ENCODE measurements at places on chromosomes 1 and 21.

DNA sequence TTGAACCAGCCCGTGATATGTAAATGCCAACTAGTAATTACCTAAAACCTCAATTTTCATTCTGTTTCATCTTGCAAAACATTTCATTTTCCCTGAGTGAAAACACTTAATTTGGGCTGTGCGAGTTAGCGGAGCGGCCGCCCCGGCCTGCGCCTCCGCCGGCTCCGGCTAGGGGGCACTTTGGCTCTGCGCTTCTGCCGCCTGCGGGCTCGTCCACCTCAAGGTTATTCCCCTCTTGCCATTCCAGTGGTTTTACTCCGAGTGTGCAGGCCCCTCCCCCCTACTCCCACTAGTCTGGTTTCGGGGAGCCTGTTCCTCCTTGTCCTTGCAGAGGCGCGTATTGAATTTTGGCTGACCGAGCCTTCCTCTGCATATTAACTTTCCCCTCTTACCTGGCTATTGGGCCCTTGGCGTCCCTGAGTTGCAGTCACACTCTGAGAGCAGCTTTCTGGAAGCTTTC, 55.6 kb downstream of the PEX14 start:
- no peak for DNase-seq

- no peak for DNase-seq
Measured at GRCh38 chr1:10057796-10058195, 25.0 kb downstream of the UBE4B start.

DNA sequence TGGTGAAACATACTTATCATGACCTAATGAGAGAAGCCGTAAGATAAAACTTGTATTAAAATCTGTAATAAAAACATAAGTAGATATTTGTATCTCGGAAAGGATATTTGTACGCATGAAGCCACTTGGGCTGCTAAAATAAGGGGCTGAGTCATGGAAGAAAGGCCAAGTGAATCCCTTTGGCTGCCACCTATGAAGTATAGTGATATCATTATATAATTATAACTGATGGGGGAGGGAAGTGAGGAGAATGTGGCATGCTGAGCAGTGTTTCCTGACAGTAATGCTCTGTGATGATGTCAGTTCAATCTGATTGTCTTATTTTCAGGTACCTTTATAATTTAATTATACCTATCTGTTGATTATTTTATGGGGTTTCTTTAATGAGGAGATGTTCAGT, 13.6 kb downstream of the RWDD3 start:
- DNase-seq, result no peak

DNA sequence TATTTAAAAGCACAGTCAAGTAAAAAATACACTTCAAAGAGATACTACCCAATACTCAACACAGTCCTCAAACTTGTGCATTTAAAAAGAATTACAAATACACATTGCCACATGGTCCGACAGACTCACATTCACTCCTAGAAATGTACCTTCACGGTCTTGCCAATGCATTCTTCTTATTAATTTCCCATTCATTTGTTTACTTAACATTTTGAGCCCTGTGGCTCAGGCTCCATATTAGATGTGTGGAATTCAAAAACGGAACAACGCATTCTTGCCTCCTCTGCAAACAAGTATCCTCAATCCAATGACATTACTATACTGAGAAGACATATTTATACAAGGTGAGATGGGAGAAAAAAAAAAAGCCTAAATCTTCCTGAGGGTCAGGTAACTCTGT, 2.5 kb upstream of the DUSP23 start:
- DNase-seq, result no peak

- no peak for DNase-seq
Measured at GRCh38 chr1:224068458-224069072, 45.3 kb upstream of the FBXO28 start.

GRCh38 chr1:107439567-107439966, 298.7 kb downstream of the NTNG1 start:
- DNase-seq, result no peak

- DNase-seq, result no peak
Measured at GRCh38 chr1:31793086-31793485, 22.7 kb downstream of the SPOCD1 start.

DNA sequence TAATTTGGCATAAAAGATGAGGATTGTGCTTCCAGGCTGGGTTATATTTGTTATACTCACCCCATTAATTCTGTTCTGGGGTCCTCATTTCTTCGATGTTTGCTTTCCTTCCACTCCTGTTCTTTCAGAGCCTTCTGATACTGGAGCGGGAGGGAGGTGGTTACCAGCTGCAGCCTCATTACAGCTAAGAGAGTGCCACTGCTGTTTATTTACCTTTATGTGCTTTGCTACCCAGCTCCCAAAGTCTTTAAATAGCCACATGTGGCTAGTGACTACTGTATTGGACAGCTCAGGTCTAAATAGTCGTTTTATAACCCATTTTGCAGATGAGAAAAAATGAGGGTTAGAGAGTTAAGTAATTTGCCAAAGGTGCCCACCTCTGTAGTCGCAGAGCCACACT, 25.1 kb downstream of the PLEKHM2 start:
- DNase-seq, result no peak

DNA sequence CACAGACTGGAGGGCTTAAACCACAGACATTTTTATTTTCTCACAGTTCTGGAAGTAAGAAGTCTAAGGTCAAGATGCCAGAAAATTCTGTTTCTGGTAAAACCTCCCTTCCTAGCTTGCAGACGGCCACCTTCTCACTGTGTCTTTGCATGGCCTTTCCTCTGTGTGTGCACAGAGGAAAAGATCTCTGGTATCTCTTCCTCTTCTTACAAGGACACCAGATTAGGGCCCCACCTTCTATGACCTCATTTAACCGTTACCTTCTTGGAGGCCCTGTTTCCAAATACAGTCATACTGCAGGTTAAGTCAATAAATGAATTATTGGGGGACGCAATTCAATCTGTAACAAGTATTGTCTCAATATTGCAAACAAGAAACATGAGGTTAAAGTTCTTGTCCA, 63.0 kb upstream of the PRDX6 start:
- DNase-seq, result no peak

GRCh38 chr1:86542631-86543030, 4.2 kb upstream of the CLCA4 start:
- DNase-seq, result no peak

DNA sequence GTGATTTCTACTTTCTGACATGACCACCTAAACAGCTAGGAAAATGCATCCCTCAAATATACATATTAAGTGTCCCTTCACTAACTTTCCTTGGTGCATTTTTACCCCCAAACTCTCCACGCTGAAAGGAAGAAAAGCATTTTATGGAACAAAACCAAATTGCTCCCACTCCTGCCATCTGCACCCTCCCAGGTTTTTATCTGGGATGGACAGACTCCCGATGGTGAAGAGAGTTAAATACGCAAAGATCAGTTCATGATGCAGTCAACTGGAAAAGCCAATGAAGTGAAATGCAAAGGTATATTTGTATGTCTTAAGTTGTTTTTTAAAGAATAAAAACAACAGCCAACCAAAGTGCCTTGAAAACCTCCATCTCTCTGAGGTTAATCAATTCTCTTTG, 2.7 kb downstream of the DSTYK start:
- DNase-seq, result no peak

DNA sequence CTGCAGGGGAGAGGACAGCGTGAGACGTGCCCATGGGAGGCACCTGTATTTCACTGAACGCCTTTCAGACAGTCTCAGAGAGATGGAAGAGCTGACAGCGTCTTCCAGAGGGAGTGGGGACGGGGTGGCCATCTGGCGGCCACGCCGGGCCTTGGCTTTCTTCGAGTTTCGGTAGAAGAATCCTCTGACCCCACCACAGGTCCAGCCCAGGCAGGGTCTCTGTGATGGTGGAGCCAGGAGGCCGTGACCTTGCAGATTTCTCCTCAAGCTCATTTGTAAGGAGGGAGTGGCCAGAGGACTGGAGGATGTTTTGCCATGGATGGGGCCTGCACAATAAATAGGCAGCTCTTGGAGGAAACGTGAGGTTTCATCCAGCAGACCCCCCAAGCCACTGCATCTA, 47.6 kb upstream of the ADARB1 start:
- DNase-seq, result no peak

- no peak for DNase-seq
Measured at GRCh38 chr1:159823406-159823805, 3.3 kb upstream of the SLAMF8 start.

- no peak for DNase-seq
Measured at GRCh38 chr1:941588-942383, 17.3 kb downstream of the NOC2L start.

- no peak for DNase-seq
Measured at GRCh38 chr1:204921855-204922516, 51.3 kb downstream of the NFASC start.

DNA sequence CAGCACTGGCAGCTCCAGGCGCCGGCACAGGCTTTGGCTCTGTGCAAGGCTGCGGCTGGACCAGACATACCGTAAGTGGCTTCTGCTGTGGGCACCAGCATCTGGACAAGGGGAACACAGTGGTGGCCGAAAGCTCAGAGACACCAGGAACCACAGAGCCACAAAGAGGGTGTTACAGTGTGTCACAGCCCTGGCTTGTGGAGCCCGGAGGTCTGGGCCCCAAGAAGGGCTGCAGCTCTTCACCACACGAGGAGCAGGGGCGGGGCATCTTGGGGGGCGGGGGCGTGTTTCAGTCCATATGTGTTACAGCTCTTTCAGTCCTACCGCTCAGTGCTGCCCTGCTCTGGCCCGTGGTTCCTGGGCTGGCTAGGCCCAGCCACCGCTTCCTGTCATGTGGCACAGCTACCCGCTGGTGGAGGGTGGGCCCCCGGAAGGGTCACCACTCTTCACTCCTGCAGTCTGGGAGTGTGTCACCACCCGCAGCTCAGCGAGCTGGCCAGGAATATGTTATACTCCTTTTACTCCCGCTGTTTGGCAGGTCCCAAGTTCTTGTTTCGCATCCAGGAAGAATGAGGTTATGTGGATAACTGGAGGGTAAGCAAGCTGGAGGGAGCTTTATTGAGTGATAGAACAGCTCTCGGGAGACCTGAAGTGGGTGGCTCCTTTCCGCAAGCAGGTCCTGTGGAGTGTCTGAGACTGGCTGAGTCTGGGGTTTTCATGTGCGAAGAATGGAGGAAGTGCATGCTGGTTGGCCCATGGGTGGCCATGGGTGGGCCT, 3.3 kb upstream of the LSM10 start:
- DNase-seq, result no peak

DNA sequence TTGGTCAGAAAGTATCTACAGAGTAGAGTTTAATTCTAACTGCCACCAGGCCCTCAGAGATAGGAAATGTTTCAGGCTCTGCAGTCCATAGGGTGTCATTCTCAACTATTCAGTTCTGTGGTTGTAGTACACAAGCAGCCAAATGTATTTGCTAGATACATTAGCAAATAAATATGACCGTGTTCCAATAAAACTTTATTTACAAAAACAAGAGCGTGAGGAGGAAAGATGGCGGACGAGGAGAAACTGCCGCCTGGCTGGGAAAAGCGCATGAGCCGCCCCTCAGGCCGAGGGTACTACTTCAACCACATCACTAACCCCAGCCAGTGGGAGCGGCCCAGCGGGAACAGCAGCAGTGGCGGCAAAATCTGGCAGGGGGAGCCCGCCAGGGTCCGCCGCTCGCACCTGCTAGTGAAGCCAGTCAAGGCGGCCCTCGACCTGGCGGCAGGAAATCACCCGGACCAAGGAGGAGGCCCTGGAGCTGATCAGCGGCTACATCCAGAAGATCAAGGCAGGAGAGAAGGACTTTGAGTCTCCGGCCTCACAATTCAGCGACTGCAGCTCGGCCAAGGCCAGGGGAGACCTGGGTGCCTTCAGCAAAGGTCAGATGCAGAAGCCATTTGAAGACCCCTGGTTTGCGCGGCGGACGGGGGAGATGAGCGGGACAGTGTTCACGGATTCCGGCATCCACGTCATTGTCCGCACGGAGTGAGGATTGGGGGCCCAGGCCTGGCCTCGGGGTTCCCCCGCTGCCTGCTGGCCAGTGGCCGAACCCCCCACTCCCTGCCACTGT, 286.1 kb downstream of the LRRC40 start:
- DNase-seq, result no peak

All from SK-N-MC (cell line).